NCI-H1694 (cell line): ENCODE measurements at places on chromosomes 5 and 9.

DNA sequence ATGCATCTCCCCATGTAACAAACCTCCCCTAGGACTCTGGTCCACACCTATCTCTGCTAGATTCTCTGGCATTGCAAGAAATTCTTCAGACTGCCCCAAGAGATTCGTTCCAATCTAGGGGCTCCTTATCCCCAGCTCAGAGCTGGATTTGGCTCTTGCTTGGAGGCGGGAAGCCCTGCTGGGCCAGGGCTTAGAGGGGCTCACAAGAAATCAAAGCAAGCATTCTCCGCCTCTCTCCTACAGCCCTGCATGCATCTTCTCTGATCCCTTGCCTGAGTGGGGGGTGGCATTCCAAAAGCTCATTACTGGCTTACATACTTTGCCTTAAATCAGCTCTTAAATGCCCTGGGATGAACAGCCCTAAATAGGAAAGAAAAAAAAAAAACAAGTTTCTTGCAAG is 75.8 kb downstream of the KCNIP1 start:
- DNase-seq = no peak

GRCh38 chr5:17828681-17829080 is 194.4 kb downstream of the TAF11L14 start:
- no peak for DNase-seq

- DNase-seq = no peak
Observed at GRCh38 chr5:154086641-154087040, 47.9 kb downstream of the MFAP3 start.

DNA sequence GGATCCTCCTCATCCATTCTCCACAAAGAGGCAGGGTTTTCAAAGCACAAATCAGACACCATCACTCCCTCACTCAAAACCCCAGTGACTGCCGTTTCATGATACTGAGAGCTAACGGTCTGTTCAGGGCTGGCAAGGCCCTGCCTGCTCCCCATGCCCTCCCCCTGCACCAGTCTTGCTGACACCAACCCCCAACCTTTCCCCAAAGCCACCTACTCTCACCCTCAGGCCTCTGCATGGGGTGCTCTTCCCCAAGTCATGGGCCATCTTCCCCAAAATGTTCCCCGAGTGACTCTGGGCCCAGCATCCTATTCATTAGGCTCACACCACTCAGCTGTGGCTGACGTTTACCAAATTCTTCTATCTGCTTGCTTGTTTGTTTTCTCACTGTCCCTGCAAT is 21.7 kb upstream of the OLFM1 start:
- DNase-seq = no peak

- no peak for DNase-seq
Observed at GRCh38 chr5:16768184-16768583, 151.4 kb upstream of the RETREG1 start.

- no peak for DNase-seq
Observed at GRCh38 chr5:88724201-88724600, 158.8 kb downstream of the MEF2C start.

DNA sequence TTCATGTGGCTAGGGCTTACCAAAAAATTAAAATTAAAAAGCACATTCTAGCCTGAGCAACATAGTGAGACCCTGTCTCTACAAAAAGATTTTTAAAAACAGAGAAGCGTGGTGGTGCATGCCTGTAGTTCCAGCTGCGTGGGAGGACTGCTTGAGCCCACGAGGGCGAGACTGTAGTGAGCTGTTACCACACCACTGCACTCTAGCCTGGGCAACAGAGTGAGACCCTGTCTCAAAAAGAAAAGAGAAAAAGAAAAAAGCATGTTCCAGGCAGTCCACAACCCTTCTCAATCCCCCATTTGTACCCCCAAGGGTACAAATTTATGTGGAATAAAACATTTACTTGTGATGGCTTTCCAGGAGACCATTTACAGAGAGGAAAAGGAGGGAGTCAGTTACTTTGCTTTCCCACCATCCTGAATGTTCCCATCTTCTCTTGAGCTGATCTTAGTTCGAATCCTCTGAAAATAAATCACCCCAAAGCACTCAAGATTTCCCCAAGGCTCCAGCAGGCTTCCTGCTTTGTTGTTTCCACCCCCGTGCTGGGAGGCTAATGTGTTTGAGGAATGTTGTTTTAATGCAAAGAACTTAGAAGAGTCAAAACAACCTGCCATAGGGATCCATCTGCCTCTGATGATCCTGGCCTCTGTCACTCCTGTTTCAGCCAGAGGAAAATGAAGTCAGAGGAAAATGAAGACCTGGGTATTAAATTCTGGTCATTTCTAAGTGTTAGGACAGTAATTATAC is 384.7 kb downstream of the BNC2 start:
- DNase-seq = no peak

- no peak for DNase-seq
Observed at GRCh38 chr9:98667005-98667640, 41.6 kb downstream of the GABBR2 start.

DNA sequence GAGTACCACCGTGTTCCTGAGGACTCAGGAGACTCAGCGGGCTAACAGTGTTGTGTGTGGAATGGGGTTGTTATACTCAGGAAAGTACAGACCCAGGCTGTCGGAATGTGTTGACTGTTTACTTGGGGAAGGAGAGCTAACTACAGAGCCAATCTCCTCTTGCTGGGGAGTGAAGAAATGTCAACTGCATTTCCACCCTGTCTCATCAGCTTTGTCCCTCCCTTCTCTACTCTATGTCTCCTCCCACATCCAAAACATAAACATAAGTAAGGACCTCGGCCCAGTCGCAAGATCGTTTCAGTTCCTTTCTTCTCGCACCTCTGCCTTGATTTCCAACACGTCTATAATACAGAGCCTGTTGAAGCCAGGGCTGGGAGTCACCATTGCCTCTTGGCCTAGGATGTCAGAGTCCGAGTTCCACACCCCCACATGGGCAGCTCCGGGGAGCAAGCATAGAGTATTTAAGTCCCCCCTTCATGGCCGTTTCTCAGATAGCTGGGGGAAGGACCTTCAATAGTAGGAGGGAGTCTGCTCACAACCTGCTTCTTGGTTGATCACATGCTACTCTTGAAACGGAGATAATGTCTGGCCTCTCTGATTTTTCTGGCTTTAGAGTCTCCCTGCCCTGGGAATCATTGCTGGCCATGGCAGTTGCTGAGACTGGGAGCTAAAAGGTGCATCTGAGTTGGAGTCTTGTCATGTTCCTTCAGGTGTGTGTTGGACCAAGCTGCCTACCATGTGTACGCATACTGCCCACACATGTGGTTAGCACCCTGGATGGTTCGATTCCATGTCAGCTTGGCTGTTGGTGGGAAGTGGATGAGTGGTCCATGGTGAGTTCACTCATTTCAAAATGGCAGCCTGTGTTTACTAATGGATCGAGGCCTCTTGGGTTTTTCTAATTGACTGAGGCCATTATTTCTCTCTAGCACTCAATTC is 147.3 kb downstream of the MTX3 start:
- DNase-seq = no peak

- no peak for DNase-seq
Observed at GRCh38 chr5:6868575-6869215, 155.5 kb downstream of the TENT4A start.

DNA sequence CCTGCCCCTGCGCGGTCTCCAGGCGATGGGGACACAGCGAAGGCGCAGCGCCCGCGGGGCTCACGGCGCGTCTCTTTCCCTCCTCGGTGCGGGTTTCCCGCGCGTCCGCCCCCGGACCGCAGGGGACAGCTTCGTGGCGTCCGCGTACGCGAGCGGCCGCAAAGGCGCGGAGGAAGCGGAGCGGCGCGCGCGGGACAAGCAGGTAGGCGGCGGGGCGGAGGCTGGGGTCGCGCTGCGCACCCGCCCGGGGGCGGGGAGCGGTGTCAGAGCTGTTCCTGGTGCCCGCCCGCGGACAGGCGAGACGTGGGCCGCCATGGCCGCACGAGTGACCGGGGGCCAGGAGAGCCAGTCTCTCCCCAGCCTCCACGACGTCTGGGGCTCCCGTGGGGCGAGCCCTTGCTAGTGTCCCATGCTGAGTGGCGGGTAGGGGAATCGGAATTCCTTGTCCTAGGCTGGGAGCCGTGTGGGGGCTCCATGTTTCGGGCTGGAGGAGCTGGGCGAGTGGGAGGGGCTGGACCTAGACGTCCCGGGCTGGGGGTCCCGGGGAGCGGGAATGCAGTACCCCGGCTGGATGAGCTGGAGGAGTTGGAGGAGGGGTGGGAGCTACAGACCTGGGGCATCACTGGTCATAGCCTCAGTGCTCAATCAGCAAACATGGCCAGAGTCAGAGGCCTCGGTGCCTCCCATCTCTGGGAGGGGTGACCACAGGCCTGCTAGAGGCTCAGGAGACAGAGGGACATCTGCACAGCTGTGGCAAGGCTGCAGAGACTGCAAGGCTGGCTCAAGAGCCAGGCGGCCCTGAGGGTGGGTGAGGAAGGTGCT is 968 bp downstream of the NKD2 start:
- no peak for DNase-seq
